ENCODE measurements at places on chromosomes 3 and 15. TPM values are rescaled to one million over a fixed set of nuclear protein-coding genes. Genes with fewer than 3 reads are reported as not detected.

The RBP2 gene
- total RNA-seq: not detected

The SHC4 gene
- 0.44 TPM for total RNA-seq

The LRRC2 gene
- total RNA-seq: 0.08 TPM

The FOXB1 gene
- total RNA-seq: 2.2 TPM

The CSPG5 gene
- total RNA-seq: 1.3 TPM

The GOLGA6L7 gene
- total RNA-seq: not detected

The ADAMTS9 gene
- total RNA-seq: 4.5 TPM

The TMEM40 gene
- total RNA-seq: 30.5 TPM

The TMEM212 gene
- not detected for total RNA-seq

The DLEC1 gene
- 0.35 TPM for total RNA-seq

The CIP2A gene
- 40.6 TPM for total RNA-seq

The NOX5 gene
- total RNA-seq: 1.5 TPM

The ISL2 gene
- 0.24 TPM for total RNA-seq

The SLC12A1 gene
- total RNA-seq: not detected

The ATP8B4 gene
- total RNA-seq: 0.20 TPM

The OXTR gene
- 3.4 TPM for total RNA-seq

The GOLGA8M gene
- not detected for total RNA-seq

The RNF123 gene
- total RNA-seq: 48.6 TPM

The PCOLCE2 gene
- total RNA-seq: 2.5 TPM

The GAP43 gene
- not detected for total RNA-seq

The TPRG1 gene
- total RNA-seq: 1.9 TPM

The B3GALNT1 gene
- 17.3 TPM for total RNA-seq

The IL16 gene
- total RNA-seq: 0.65 TPM

The SMAD6 gene
- 10.6 TPM for total RNA-seq
